ENCODE measurements at places on chromosomes 7 and 10.
A peak's percentile ranks its signal among the peaks of the same experiment; 100 is the strongest.

- peak; percentile 39 for DNase-seq
Observed at GRCh38 chr7:140475747-140476333, 3.5 kb downstream of the MKRN1 start.

GRCh38 chr7:122588621-122589020 is 110.3 kb downstream of the RNF133 start:
- DNase-seq: no peak

- no peak for DNase-seq
Observed at GRCh38 chr10:76902949-76903348, 734.7 kb downstream of the KCNMA1 start.

- no peak for DNase-seq
Observed at GRCh38 chr7:33692956-33693355, 212.4 kb upstream of the BMPER start.

GRCh38 chr10:88152728-88153133 is 289.3 kb downstream of the PTEN start:
- no peak for DNase-seq

DNA sequence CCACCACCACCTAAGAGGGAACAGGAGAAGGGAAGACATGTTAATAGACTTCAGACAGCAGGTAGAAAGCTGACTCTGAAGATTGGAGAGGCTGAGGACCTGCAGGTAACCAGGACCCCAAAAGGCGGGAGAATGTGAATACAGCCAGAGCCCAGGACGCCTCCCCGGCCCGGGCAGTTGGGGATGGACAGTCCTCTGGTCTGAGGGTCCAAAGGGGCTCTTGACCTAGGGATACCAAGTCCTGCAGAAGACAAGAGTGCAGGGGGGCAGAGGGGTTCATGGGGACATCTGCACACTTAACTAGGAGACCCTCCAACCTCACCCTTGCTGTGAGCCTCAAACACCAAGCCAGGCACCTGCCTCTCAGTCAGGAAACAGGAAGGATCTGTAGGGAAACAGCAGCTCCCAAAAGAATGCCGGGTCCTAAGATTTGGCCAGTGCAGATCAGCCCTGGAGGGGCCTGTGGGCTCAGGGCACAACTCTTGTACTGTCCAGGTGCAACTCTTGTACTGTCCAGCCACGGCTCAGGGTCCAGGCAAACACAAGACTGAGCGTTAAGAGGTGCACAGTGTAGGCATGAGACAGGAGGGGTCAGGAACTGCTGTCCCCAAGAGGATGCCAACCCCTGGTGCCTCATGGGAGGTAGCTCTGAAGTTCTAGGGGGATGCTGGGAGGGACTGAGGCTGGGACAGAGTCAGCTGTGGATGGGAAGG is 2.3 kb upstream of the STK32C start:
- DNase-seq: no peak

GRCh38 chr10:104309980-104310978 is 28.0 kb downstream of the ITPRIP start:
- DNase-seq: no peak

DNA sequence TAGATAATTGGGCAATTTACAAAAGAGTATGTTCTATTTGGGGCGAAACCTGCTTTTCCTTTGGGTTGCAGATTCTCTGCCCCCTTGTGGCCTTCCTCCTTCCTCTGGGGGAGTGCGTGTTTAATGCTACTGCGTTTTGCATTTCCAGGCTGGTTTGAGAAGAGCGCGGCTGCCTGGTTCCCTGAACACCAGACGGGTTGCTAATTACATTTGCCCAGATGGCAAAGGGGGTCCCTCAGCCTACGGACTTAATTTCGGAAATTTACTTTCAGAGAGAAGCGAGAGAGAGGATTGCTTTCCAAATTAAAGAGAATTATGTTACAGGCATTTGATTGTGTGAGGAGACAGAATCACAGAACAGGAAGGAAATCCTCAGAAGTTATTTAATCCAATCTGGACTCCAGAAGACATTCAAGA is 91.9 kb upstream of the JAZF1 start:
- no peak for DNase-seq

DNA sequence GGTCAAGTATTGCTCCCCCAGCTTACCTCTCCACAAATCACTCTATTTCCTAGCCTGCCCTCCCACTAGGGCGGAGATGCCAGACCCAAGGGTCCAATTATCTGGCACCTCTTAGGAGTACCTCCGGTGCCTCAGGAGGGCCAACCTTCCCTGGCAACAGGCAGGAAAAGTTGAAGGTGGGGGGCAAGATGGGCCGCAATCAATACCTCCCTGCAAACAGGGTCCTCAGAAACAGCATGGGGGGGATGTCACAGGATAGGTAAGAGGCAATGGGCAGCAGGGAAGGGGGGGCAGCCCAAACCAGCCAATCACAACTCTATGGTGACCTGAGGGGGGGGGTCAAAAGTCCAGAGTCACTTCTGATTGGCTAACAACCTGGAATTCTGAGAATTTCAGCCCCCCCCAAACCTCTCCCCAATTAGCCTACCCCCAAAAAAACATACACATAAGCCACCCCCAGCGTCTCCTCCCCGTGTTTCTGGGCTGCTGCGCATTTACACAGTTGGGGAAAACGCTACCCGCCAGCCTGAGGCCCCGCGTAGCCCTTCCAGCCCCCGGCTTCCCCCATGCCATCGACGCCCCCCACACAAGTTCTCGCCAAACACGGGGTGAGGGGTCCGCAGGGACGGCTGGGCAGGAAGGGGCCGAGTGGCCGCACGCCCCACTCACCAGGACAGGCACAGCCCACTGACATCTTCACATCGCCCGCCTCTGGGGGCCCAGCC is 589 bp downstream of the LDB1 start:
- DNase-seq: no peak

DNA sequence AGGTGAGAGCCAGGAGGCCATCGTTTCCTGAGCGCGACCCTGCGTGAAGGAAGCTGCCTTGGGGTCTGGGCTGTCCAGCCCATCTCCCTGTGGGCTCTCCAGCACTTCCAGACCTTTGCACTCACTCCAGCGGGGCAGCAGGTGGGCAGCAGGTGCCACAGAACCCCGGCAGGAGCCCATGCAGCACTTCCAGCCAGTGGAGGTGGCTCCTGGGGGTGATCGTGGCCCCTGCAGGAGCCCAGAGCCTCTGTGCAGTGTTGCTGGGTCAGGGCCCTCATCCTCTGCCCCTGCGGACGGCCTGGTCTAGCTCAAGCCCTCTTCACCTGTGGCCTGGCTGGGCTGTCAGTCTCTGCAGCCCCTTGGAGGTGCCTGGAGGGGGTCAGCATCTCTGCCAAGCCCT is 59.9 kb downstream of the PWWP2B start:
- no peak for DNase-seq

- DNase-seq: no peak
Observed at GRCh38 chr10:21519397-21519933, 6.0 kb downstream of the SKIDA1 start.

DNA sequence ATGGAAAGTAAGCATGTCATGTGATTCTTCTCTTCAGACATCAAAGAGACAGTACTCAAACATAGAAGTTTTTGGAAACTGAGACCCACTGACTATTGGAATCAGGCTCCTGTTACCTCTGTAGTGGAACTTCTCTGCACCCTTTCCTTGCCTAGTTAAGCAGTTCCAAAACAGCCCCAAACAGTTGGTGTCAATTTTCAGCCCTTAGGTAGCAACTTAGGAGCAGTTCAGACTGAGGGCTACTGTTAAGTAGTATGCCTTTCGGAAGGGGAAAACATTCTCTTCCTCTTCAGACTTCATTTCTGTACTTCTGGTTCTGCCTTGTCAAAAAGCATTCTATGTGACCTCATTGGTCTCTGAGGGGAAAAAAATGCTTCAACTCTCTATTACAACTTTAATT is 85.7 kb downstream of the ZNF277 start:
- no peak for DNase-seq

DNA sequence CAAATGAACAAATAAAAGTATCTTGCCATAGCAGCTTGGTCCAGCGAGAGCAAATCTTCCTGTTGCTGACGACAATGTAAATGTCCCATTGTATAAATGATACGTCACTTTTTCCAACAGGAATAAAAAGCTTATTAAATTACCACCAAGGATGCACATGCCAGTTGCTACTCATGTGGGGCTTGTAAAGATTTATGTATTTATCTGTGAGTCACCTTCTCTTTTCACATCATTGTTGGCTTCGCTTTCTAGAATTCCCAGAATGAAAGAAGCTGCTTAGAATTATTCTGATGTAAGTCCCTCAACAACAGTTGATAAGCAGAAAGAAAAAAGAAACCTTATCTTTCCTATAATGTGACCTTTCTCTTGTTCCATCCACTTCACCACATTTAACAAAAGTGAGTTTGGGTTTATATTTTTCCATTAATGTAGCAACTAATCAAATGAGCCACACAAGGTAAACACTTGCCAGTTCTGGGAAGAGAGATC is 22.4 kb downstream of the DNAJC12 start:
- peak; percentile 29 for DNase-seq

Data from NCI-H2029 treated with DMSO at 0.1 percent for 48 hours (cell line).